ENCODE measurements at places on chromosomes 16 and 17.

- DNase-seq = no peak
Measured at GRCh38 chr17:17048106-17048505, 5.8 kb downstream of the MPRIP start.

DNA sequence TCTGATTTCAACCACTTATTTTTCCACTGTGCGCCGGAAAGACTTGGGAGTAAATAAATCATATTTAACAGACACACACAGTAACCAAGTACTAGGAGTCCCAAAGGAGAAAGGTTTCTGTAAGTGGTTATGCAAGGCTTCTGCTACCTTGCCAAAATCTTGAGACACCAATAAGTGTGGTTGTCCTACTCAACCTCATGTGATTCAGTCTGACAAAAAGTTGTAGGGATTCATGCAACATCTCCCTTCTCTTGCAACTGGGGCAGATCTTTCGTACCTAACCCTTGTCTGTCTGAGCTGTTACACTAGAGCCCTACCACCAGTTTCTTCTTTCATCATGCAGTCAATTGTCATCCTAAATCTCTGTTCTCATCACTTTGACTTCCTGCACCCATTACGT lies 69.9 kb upstream of the NUDT7 start:
- DNase-seq = no peak

DNA sequence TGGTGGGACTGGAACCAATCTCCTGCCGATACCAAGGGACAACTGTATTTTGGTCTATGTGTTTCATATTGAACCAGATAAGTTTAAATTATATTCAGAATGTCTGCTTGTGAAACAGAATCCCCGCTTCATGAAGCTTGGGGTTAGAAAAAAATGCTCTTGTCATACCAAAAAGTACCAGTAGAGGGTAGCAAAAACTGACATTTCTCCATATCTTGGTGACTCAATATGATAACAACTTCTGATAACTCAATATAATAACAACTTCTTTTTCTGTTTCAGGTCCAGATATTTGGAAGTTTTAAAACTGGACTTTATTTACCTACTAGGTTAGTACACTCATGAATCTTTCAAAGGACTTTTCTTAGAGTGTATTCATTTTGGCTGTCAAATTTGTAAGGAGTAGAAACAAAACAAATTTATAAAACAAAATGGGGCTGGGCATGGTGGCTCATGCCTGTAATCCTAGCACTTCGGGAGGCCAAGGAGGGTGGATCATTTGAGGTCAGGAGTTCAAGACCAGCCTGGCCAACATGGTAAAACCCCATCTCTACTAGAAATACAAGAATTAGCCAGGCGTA lies 52.3 kb upstream of the ADCY7 start:
- DNase-seq = no peak

GRCh38 chr17:13106171-13106570 lies 88.3 kb upstream of the ELAC2 start:
- no peak for DNase-seq

GRCh38 chr16:74711938-74712337 lies 11.3 kb upstream of the MLKL start:
- no peak for DNase-seq

DNA sequence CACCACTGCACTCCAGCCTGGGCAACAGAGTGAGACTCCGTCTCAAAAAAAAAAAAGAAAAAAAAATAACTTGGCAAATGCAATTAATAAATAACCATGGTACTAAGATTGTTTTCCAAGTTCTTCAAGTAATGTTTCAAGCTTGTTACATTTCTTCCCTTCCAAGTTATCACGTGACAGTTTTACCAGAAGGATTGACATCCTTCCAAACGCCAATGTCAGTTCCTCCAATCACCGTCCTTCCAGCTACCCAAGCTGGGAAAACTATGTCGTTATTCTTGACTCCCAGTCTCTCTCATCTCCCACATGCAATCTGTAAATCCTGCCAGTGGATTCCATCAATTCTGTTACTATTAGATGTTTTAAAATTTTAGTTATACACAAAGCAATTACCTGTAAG lies 3.9 kb upstream of the PHAF1 start:
- no peak for DNase-seq

DNA sequence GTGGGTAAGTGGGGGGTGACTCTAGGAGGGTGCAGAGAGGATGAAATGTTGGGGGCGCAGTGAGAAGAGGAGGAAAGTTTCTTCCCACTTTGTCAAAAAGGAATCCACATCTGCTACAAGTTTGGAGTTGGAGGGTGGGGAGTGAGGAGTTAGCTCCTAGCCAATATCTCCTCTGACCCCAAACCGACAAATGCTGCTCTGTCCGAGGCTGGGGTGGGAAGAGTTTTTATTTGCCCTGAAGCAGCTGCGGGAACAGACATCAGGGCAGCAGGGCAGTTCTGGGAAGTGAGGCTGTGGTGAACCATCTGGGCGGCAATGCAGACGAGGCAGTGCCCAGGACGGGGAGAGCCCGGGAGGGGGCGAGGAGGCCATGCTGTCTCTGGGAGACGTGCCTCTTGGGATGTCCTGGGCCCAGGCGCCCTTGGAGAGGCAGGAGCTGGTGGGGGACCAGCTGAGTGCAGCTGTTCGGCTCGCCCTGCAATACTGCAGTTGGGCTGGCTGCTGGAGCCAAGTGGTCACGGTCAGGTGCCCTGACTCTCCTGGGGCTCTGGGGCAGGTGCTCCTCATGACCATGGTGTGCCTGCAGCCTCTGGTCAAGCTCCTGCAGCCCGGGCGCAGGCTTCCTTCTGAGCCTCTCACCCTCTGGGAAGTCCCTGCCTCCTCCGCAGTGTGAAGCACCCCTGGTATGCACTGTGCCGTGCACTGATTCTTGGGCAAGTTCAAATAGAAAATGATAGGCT lies 6.4 kb upstream of the SOCS3 start:
- no peak for DNase-seq

DNA sequence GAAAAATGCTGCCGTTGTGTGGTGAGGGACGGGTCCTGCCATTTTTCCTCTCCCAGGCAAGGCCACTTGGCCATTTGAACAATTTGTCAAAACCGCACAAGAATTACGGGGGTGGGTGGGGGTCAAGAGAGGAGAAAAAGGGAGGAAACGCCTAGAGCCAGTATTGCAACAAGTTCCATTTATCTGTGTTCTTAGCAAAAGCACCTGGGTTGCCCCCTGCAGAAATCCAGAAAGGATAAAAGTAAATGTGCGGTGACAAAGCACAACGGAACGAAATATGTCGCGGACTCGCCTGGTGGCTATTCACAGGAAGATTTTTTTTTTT lies 209.4 kb downstream of the ZFHX3 start:
- DNase-seq = no peak

DNA sequence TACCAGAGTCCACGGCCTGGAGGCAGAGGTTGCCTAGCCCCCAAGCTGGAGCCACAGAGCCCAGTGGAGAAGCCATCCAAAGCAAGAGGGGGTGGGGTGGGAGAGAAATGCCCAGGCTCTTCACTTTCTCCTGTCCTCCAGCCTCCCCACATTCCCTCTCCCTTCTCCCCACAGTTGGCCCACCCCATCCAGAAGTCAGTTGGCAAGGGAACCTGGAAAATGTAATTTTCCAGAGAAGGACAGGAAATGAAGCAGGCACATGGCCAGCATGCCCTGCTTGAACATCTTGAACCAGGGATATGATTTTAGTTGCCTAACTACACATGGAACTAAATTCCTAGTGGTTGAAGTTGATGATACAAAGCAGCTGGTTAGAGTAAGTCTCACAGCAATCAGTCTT lies 73.3 kb upstream of the IRX6 start:
- DNase-seq = no peak

DNA sequence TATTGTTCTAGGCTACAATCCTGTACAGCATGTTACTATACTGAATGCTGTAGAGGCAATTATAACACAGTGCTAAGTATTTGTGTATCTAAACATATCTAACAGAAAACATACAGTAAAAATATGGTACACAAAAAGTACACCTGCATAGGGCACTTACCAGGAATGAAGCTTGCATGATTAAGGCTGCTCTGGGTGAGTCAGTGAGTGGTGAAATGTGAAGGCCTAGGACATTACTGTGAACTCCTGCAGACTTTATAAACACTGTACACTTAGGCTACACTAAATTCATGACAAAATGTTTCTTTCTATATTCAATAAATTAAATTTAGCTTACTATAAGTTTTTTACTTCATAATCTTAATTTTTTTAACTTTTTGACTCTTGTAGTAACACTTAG lies 37.1 kb downstream of the AMFR start:
- no peak for DNase-seq

DNA sequence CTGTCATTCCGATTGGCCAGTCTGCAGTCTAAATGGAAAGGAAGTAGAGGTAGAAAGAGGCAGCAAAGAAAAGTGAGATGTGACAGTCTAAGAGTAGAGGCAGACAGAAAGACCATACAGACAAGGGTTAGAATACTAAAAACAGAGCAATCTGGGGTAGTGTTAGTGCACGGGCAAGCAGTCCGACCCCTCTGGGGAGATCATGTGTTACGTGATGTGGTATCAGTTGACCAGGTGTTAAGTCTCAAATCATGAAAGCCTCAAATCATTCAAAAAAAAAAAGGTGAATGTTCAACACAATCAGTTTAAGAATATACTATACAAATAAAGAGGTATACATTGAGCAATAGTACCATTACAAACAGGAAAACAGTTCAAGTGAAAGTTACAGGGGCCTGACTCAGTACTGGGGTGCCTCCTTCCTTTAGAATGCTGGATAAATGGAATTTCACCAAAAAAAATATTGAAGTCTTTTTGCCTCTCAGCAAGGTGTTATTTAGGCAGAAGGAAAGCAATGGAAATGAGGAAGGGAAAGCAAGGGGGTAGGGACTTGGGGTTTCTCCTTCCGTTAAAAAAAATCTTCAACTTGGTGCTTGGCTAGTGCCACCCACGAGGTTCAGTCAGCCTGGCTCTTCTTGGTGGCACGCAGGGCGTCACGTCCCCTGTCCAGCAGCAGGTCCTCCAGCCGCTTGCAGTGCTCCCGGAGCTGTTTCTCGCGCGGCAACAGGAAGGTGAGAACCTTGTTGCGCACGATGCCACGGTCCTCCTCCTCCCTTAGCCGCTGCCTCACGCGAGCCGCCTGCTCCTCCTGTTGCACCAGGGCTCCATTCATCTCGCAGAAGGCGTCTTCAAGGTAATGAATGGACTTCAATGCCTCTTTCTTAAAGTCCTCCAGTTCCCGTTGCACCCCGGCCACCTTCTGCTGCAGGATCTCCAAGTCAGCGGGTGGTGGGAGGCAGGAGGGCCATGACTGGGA lies 616 bp downstream of the CCDC182 start:
- no peak for DNase-seq

GRCh38 chr17:35214631-35215273 lies 20.6 kb upstream of the SLC35G3 start:
- DNase-seq = peak; percentile 32

- DNase-seq = no peak
Measured at GRCh38 chr17:61337290-61337689, 62.4 kb upstream of the TBX2 start.

GRCh38 chr16:53848277-53848942 lies 144.5 kb downstream of the FTO start:
- no peak for DNase-seq

- no peak for DNase-seq
Measured at GRCh38 chr17:36657763-36658490, 56.5 kb downstream of the MRM1 start.

DNA sequence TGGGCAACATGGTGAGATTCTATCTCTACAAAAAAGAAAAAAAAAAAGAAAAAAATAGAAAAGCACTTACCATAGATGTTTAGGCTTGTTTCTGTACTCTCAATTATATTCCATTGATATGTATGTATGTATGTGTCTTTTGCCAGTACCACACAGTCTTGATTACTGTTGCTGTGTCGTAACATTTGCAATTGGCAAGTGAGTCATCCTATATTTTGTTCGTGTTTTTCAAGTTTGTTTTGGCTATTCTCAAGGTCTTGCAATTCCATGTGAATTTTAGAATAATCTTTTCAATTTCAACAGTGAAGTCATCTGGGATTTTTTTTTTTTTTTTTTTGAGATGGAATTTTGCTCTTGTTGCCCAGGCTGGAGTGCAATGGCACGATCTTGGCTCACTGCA lies 19.3 kb downstream of the SPECC1 start:
- DNase-seq = no peak

- no peak for DNase-seq
Measured at GRCh38 chr17:49100601-49101000, 32.0 kb upstream of the B4GALNT2 start.

GRCh38 chr16:24689128-24689527 lies 40.3 kb upstream of the TNRC6A start:
- no peak for DNase-seq

DNA sequence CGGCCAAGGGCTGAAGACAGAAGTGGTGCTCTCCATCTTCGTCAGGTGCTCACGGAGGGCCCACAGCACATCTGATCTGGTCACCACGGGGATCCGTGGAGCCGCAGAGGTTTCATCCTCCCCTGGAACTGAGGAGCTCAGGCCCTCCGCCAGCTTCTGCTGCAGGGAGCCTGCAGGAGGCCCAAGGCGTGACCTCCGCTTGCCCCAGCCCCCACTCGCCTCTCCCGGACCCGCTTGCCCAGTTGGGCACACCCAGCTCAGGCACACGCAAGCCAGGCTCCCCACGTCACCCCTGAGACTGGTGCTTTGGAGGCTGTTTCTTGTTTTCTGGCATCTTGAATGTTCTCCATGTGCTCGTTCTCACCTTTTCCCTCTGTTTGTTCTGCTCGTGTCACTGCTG lies 39.4 kb upstream of the CHMP6 start:
- no peak for DNase-seq

GRCh38 chr17:81650951-81651350 lies 5.4 kb downstream of the PDE6G start:
- no peak for DNase-seq

GRCh38 chr16:57628008-57628781 lies at the start of gene ADGRG1:
ADGRG1 (plus strand) TSS chr16:57628630; CDS start chr16:57650288, 21,658 bp downstream.
- no peak for DNase-seq

GRCh38 chr17:1126250-1126797 lies 53.5 kb downstream of the ABR start:
- no peak for DNase-seq

- no peak for DNase-seq
Measured at GRCh38 chr17:60896996-60897395, 219.3 kb downstream of the BCAS3 start.

DNA sequence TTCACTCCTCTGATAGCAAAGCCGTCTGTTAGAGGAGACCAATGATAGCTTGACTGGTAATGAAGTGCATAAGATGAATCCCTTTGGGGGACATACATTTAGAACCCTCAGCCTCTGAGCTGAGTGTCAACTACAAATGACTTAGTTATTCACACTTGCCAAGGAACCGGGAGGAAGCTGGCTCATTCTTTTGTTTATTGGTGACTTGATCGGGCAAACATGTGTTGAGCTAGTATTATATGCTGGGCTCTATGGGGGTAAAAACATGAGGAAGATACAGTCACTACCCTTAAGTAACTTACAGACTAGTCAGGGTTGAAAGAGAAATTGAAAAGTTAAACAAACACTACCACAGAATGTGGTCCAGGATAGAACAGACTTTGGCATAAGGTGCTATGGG lies 3.0 kb downstream of the CCL16 start:
- DNase-seq = no peak

- DNase-seq = no peak
Measured at GRCh38 chr17:65634533-65634932, 73.1 kb upstream of the AXIN2 start.

Measured in effector CD4-positive, alpha-beta T cell (primary cell).